ENCODE measurements at places on chromosomes 6 and 20. TPM values are rescaled to one million over a fixed set of nuclear protein-coding genes. Genes with fewer than 3 reads are reported as not detected.

Gene CRIP3
- 0.40 TPM for polyA plus RNA-seq

Gene TFAP2C
- 18.6 TPM for polyA plus RNA-seq

Gene BEND6
- 0.08 TPM for polyA plus RNA-seq

Gene PTCHD4
- polyA plus RNA-seq: not detected

Gene CABLES2
- polyA plus RNA-seq: 2.4 TPM

Gene CNBD2
- 6.1 TPM for polyA plus RNA-seq

Gene TLDC2
- 0.29 TPM for polyA plus RNA-seq
